ENCODE measurements at places on chromosomes 4 and X.

DNA sequence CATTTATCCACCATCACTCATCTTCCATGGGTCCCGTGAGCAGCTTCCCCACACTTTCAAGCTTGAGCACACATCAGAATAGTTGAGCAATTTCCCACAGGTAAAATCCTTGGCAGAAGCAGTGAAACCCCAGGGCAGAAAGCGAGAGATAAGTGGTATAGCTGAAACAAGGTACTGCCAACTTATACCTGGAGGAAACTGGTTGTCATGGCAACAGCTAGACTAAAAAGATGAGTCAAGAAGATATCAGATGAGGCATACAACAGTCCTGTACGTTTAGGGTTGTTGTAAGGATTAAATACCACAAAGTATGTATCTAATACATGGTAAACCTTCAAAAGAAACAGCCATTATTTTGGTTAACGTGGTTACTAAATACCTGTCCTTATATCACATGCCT lies 66.9 kb upstream of the PHOX2B start:
- ATAC-seq: no peak

DNA sequence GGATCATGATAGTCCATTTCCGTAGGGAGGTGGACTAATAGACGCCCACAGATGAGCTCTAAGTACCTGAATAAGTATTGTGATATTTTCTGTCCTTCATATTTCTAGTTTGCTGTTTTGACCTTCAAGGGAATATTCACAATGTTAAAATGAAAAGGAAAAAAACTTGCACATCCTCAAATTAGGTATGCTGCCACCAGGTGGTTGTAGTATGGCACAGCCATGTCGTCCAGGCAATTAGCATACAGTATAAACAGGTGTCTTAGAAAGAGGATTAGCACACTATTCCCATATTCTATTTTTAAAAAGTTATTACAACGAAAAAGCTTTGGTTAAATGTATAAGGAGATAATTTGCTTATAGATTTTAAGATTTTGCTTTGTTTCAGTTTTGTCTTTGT lies 802.0 kb downstream of the RPA4 start:
- no peak for ATAC-seq

DNA sequence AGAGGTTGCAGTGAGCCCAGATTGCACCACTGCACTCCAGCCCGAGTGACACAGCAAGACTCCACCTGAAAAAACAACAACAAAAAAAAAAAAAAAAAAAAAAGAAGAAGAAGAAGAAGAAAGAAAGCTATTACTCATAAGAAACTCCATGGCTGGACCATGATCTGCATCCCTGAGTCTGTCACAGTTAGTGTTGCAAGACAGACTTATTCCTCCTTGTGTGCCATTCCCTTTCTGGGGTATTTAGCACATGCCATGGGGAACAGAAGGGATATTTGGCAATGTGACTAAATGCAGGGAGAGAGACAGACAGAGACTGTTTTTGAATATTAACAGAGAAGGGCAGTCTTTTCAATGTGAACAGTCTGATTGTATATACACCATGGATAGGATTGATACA lies 16.7 kb upstream of the PDS5A start:
- ATAC-seq: no peak

GRCh38 chrX:29012867-29013266 lies 425.6 kb downstream of the IL1RAPL1 start:
- ATAC-seq: no peak

- ATAC-seq: no peak
Measured at GRCh38 chr4:102825261-102826091, 1.9 kb downstream of the UBE2D3 start.

GRCh38 chr4:139740531-139741041 lies 75.0 kb downstream of the MGST2 start:
- ATAC-seq: no peak
